Dermis microvascular lymphatic vessel endothelial cell (primary cell): ENCODE measurements at places on chromosomes 1 and 21. TPM values are rescaled to one million over a fixed set of nuclear protein-coding genes. Genes with fewer than 3 reads are reported as not detected.

The EIF2D gene
- total RNA-seq: 41.2 and 45.5 TPM in 2 replicates

The GJA8 gene
- not detected in 2 replicates for total RNA-seq

The ADAMTS5 gene
- 0.39 and 1.4 TPM in 2 replicates for total RNA-seq

The C1orf94 gene
- total RNA-seq: not detected in 2 replicates

The AK5 gene
- total RNA-seq: 13.3 and 39.7 TPM in 2 replicates

- no peak for DNase-seq
Measured at GRCh38 chr1:236207121-236207520, 64.8 kb downstream of the GPR137B start.

DNA sequence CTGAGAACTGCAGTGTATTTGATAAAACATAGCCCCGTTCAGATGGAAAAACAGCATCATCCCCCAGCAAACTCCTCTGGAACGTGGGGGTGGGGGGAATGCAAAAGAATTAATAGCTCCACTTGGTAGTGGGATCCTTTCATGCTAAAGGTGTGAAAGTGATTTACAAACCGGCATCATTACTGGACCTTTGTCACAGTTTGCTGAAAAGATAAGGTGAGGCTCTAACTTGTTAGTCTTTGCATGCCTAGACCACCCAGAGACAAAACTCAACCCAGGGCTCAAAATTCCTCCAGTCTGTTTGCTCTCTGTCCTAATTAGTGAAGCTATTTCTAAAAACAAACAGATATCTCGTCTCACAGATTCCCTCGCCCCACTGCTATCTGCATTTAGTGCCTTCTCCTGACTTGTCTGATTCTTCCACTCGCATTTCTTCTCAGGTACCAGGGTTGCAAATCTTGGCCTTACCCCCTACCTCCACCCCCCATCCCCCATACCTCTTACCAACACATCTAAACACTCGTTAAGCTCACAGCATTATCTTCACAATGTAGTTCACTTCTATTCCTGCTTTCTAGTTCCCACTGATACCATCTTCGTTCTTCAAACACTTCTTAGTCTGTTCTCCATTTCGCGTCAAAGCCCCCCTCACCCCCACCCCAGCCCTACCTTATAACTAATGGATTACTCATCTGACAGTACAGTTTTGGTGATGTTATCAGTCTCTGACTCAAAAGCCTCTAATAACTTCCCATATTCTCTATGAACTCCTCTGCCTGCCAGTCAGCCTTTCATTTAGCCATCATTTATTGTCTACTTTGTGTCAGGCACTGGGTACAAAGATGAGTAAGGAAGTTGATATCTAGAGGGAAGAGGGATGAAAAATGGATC lies 11.8 kb downstream of the IER5 start:
- peak; percentile 54 for DNase-seq

DNA sequence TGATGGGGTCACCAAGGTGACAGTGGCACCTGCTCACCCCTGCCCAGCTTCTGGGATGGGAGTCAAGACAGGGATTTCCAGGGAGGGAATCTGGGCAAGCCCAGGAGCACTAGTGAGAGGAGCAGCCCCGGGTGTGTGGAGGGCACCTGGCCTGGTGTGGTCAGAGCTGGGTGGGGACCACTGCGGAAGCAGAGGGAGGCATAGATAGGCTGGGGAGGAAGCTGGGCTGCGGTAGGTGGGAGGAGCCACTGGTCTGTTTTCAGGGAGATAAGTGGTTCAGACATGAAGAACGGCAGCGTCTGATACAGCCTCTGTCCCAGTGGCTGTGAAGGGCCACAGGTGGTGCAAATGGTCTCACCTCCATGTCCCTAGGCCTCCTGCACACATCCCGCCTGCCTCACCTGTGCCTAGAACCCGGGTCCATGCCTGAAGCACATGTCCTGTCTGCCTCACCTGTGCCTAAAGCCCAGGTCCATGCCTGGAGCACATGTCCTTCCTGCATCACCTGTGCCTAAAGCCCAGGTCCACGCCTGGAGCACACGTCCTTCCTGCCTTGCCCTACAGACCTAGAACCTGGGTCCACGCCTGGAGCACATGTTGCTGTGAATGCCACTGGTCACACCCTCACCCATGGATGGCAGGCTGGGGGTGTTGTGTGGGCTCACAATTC lies 325.9 kb upstream of the AJAP1 start:
- DNase-seq: no peak

- DNase-seq: no peak
Measured at GRCh38 chr1:32116531-32116930, 8.7 kb downstream of the KPNA6 start.

DNA sequence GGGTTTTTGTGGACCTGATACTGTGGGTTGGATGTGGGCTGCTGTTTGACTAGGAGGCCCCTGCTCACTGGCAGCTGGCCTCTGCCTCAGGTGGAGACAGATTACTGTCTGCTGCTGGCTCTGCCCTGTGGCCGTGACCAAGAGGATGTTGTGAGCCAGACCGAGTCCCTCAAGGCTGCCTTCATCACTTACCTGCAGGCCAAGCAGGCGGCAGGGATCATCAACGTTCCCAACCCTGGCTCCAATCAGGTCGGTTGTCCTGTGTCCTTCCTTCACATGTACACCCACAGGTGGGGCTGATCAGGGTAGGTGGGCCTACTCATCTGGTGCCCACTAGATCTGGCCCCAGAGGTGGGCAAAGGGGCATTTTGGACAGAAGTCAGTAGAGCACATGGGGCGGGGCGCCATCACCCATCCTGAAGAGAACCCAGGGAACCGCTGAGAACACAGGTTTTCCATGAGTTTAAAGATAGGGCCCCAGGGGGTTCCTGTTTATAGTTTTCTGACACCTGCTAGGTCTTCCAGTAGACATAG lies 37.2 kb downstream of the ZBTB17 start:
- DNase-seq: no peak

DNA sequence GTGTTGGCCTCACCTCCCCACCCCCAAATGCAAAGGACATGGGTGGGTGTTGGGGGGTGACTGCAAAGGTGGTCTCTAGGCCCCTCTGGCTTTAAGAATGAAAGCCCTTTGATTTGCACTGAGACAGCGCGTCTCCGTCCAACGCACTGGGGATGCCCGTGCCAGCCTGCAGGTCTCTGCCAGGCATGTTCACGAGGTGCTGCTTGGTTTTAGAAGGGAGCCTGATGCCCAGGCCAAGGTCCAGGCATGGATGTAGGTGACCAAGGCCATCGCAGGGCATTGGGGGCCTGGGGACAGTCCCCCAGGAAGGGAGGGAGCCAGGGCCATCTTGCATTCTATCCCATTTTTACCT lies 363.6 kb upstream of the VAMP3 start:
- no peak for DNase-seq

DNA sequence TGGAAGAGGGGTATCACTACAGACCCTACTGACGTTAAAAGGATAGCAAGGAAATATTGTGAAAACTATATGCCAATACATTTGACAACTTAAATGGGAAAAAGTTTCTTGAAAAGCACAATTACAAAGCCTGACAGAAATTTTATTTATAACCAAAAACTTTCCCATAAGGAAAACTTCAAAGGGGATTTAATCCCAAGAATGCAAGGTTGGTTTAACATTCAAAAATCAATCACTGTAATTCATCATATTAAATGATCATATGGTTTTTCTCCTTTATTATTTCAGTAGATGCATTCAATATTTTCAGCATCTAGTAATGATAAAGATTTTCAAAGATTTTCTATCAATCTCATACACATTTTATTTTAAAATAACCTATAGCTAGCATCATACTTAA lies 13.3 kb downstream of the LRRC8C start:
- no peak for DNase-seq

GRCh38 chr1:238023137-238023536 lies 132.4 kb upstream of the ZP4 start:
- no peak for DNase-seq

GRCh38 chr1:101567582-101568189 lies 330.9 kb downstream of the S1PR1 start:
- DNase-seq: peak; percentile 37

- no peak for DNase-seq
Measured at GRCh38 chr1:90717356-90717664, 208 bp upstream of the BARHL2 start.

DNA sequence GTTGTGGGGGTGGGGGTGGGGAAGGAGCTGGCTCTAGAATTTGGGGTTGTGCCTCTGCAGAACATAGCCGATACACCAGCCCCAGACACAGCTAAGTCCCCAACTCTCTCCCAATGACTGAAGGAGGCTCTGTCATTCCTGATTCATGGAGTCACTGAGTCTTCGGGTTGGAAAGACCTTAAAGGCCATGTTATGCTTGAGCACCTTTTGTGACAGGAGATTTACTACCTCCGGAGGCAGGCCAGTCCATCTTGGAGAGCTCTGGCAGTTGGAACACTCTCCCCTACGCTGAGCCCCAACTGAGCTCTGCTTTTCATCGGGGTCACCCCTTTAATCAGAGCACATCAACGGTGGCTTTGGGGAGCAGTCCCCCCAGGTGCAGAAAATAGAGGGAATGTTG lies 284.4 kb upstream of the GJB5 start:
- DNase-seq: no peak

- DNase-seq: no peak
Measured at GRCh38 chr1:155199792-155200191, 7.9 kb downstream of the THBS3 start.

DNA sequence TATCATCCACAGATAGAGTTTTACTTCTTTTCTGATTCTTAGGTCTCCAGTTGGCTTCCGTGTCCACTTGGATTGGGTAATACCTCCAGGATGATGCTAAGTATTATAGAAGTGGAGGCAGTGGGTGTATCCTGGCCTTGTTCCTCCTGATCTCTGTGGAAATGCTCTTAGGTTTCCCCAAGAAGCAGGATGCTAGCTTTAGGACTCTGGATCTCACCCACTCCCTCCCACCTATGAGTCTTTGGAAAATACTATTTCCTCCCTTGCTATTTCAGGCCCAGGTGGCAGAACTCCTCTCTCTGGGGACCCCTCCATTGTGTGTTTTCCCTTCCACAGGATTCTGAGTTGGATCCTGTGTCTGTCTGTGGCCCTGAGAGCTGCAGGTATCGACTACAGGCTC lies 86.7 kb downstream of the SIM2 start:
- no peak for DNase-seq

DNA sequence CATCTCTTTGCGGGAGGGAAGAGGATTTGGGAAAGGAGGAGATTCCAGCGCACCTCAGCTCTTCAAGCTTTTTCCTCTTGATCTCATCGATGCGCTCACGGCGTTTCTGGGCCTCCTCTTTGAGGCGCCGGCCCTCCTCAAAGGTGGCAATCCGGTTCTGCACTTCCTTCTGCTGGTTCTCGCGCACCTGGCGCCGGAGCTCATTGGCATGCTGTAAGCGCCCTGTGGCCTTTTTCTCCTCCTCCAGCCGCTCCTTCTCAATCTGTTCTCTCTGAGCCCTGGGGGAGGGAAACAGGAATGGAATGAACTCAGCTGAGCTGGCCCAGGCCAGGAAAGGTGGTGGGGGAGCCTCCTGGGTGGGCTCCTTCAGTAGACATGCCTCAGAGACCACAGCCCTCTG lies 10.4 kb upstream of the VSIG8 start:
- no peak for DNase-seq
